Stimulated activated CD4-positive, alpha-beta T cell treated with anti-CD3 and anti-CD28 coated beads, Interleukin-1b, Interleukin-23, amount 100 ng/mL, for 24 hours (primary cell): ENCODE measurements at places on chromosomes 12 and 14.

DNA sequence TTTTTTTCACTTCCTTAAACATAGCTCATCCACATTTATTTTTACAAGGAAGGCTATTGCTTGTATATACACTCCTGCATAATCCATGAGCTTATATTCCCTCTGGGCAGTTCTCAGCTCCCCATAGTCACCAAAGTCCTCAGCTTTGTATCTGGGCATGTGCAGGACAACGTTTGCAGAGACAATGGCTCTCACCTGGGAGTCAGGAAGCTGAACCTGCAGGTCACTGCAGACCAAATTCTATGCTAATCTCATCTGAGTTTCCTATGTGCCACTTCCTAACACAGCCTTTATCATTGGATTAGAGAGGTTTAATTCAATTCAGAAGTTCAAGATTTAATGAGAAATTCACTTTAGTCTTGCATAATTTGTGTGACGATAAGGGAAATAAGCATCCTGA is 131.5 kb downstream of the KCNK10 start:
- no peak for DNase-seq

DNA sequence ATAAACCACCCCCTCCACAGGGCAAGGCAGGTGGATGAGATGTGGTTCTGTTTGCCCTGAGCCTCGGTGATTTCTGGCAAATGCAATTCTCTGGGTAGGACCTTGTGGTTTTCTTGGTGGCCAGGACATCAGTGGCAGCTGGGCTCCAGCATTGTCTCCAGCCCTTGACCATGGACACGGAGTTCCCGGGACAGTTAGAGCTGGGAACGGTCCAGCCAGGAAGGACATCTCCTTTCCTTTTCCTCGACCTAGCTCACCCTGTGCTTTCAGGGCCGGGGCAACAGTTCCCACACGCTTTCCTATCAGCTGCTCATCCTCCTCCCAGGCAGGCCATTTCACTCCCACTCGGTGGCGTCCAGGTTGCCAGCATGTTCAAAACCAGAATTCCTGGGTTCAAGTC is 9.2 kb downstream of the SERPINA4 start:
- DNase-seq: no peak

DNA sequence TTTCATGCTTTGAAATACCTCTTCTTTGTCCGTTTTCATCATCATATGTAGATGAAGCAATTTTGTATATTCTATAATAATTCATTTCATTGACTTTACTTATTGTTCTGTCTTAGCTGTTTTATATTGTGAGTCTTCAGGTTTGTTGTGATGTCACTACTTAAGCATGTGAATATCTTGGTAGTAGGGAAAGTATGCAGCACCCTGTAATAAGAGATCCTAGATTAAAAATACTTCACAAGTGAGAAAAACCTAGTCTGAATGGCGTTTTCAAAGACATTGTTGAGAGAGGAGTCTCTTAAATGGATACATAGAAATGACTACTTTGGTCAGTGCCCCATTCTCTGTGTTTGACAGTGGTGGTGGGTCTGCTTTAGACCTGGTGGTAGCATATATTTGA is 61.4 kb downstream of the SLC16A7 start:
- DNase-seq: no peak

DNA sequence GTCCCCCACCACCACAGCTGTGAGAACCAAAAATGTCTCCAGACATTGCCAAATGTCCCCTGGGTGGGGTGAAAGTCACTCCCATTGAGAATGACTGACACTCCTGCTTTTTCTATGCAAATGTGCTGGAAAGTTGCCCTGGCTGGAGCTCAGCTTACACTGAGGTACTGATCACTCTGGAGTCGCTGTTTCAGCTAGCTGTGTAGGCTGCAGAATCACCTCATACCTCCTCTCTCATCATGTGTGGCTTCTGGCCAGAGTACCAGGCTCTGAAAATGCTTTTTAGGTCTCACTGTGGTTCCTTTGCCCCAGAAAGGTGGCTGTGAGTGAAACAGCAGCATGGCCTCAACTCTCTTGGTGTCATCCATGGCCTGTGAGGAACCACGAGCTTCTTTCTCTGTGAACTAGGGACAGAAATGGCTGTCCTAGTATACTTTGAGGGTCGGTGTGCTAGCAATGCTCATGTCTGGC is 414.4 kb downstream of the DPF3 start:
- no peak for DNase-seq
